Hematopoietic multipotent progenitor cell treated with erythropoietin and hydrocortisone succinate and interleukin-3 and kit ligand, for 15 days (in vitro differentiated cells): ENCODE measurements at places on chromosomes 13 and 19.

DNA sequence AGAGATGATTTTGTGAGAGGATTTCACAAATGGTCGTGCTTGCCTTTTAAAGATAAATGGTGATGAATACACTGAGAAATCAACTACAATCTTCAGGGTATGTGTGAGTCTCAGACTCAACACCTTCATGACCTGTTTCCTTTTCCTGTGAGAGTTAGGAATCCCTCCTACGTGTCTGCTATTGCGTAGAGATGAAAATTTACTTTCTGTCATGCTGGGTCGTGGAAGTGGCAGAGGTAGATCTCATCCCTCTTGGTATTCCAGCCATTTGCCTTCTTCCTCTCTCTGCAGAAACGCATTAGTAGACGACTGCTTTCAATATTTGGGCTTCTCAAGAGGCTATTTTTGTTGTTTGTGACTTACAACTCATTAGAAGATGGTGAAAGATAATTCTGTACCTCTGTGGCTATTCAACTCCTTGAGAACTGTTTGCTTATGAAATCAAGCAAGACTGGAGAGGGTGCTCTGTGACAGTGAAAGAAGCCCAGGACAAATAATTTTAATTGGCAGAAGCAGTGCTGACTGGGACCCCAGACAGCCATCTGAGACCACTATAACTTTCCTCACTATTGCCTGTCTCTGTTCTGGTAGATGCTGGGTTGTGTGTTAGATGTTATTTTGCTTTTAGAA, 233.1 kb downstream of the LACC1 start:
- DNase-seq, result no peak

- DNase-seq, result no peak
These were observed 29.2 kb upstream of the PEPD start for GRCh38 chr19:33550768-33551167.

DNA sequence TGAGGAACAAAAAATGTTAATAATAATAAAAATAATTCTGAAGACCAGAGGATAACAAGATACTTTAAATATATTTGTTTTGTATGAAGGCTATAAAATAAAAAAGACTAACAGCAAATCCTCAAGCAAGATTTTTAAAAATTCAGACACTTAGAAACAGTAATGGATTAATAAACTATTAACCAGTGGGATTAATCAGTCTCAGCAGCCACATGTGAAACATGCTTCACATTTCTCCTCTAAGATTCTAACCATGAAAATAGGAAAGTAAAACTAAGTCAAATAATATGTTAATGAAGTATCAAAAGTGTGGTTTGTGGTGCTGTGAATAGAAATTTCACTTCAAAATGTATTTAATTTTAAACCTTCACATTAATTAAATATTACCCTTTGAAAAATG, 57.4 kb downstream of the KCNRG start:
- DNase-seq, result no peak

DNA sequence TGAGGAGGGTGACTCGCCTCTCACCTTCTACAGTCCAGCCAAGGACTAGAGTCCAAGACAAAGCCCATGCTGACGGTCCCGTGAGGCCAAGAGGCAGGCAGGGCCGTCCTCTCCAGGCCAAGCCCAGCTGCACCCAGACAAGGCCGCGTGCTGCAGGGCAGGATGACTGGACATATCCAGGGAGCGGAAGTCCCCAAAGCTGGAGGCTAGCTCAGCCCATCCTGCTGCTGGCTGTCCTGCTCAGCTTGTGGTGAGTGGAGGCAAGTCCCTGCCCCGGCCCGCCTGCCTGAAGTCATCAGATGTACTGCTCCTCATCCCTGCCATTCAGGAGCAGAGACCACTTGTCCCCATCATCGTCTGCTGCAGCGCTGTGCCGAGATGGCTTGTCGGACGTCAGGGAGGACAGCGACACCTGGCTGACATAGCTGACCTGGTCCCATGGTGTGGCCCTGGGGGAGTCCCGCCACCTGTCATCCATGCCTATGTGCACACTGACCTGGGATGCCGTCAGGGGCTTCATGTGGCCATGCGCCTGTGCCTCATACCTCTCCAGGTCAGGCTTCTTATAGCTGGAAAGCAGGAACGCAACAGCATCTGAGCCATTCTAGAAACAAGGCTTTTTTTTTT, 72.8 kb downstream of the CCDC70 start:
- DNase-seq, result no peak

- DNase-seq, result no peak
These were observed 1.1 kb downstream of the GJA3 start for GRCh38 chr13:20159646-20160305.

DNA sequence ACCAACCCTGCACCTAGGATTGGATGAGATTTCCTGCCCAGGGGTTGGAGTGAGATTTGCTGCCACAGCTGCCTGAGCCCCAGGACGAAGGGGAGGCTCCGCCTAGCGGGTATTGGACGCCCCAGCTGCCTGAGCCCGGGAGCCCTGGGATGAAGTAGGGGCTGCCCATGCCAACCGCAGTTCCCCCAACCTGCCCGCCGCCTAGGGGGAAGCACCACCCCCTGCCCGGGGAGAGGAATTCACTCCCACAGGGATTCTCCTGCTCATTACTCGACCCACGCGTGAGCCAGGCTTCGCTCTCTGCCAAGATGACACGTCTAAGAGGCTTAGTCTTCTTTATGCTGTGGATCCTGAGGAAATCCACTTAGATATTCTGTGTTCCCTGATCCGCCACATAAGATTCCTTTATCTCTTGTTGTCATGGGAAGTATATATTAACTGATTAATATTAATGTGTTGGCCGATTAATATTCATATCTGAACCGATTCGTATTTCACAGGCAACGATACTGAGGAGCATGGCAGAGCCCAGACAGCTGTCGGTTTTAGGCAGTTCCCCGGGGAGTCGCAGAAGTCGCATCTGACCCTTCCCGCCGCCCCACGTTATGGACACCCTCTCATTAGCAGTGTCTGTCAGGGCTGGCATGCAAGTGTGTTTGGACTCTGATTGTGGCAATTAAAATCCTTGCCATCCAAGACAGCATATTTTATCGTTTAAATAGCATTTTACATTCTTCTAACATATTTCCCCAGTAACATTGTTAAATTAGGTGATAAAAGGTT, 44.5 kb upstream of the KCTD15 start:
- no peak for DNase-seq

DNA sequence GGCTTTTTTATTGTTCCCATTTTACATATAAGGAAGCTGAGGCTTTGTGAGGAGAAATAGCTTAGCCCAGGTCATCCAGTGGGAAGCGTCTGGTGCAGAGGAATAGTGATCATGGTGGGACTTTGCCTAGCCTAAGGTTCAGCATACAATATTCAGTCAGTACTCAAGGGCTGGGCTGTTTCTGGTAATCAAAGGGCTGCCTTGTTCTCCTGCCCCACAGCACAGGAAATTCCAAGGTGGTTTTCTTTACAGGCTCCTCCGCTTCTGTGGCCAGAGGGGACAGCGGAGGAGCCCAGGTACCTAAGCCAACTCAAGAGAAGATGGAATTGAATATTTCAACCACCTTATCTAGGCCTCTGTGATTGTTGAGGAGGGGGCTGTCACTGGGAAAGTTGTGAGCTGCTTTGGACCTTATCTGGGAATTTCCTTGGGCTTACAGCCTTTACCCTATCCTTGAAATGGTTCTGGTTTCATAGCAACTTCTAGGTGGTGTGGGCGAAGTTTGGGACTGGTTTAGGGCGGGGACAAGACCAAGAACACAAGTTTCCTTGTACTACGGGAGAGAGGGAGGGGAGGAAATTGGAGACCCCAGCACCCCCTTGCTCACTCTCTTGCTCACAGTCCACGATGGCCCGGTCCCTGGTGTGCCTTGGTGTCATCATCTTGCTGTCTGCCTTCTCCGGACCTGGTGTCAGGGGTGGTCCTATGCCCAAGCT, at the start of gene MIA:
TSS of gene MIA (plus strand) at position 606 of the 716 bp plus-strand sequence. CDS start at position 628, 22 bp downstream.
- no peak for DNase-seq

GRCh38 chr19:6856749-6857372, 30.5 kb upstream of the ADGRE1 start:
- no peak for DNase-seq

DNA sequence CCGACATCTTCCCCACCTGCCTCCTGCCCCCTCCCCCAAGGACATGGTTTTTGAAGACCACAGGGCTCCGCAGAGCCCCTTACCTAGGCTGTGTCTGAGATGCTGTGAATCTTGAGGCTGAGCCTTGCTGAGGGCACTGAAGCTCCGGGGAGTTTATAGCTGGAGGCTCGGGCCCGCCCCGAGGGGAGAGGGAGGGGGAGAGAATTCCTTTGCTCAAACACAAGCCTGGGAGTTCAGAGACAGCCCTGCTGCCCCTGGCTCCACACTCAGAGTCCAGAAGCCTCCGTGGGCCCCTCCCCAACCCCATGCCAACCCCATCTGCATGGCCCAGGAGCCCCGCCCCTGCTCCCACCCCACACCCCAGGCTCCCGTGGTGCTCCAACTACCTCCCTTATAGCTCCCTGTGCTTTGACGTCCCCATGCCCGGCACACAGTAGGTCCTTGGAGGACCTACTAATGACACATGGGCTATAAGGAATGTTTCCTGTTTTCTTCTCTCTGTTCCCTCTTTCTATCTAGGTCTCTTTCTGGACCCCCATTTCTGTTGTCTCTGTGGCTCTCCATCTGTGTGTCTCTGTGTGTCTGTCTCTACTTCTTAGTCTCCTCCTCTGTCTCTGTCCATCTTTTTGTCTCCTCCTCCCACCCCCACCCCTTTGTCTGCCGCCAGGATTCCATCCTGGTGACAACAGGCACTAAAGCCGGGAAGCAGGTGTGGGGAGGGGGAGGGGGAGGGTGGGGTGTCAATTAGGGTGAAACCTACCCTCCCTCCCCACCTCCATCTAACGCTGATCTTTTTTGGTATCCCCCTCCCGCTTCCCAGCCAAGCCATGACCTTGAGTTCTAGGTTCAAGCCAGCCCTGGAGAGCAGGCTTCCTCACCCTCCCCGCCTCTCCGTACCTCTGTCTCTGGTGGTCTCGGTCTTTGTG, at the start of gene TNNT1:
TSS of gene TNNT1 (minus strand) at position 129 of the 926 bp plus-strand sequence. CDS start 2,049 bp downstream, outside the sequence.
- DNase-seq, result no peak

DNA sequence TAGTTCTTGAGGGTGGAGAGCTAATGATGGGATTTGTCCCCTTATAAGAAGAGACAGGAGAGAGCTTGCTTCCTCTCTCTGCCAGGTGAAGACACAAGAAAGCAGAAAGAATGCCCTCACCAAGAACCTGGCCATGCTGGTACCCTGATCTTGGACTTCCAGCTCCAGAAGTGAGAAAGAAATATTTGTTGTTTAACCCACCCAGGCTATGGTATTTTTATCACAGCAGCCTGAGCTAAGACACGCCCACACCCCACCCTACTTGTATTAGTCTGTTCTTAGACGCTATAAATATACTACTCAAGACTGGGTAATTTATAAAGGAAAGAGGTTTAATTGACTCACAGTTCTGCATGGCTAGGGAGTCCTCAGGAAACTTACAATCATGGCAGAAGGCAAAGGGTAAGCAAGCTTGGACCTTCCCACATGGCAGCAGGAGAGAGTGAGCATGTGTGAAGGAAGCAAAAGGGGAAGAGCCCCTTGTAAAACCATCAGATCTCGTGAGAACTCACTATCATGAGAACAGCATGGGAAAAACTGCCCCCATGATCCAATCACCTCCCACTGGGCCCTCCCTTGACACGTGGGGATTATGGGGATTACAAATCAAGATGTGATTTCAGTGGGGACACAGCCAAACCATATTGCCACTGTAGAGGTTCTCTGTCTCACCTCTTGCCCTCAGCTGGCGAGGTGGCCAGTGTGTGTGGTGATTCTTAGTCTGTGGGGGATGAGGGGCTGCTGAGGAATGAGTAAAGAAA, 57.4 kb upstream of the RCBTB2 start:
- peak; percentile 32 for DNase-seq

DNA sequence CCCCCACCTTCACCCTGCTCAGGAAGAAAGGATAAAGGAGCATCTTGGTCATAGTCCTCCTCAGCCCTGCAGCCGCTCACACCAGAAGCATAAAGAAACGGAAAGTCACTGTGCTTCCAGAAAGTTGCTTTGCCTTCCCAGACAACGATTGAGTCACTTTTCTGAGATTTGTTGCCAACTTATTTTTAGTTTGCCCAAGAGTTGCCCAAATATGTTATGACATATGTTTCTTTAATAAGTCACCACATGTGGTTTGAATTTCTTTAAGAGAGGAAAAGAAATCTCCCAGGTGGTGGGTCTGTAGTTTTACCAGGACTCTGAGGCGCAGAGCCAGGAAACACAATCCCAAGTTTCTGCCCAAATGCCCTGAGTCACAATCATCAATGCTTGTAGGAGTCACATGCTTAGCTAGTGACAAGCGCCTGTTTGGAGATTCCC, 63.4 kb upstream of the LRCH1 start:
- DNase-seq, result no peak

DNA sequence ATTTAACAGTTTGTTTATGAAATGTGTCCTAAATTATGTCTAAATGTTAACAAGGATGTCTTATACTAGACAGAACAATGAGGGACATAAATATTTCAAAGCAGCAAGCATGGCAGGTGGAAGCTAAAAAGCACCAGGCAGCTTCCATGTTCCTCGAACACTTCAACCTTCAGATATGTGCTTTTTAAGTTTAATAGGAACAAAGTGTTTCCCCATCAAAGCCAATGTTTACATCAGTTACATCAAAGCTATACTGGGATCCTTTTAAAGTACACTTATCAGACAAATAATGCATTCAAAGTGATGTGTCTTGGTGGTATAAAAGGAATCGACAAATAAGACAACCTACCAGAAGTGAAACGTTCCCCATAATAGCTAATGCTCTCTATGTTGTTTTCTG, 2841.1 kb upstream of the PCDH20 start:
- DNase-seq, result no peak
